ENCODE measurements at places on chromosomes 1 and 21.

DNA sequence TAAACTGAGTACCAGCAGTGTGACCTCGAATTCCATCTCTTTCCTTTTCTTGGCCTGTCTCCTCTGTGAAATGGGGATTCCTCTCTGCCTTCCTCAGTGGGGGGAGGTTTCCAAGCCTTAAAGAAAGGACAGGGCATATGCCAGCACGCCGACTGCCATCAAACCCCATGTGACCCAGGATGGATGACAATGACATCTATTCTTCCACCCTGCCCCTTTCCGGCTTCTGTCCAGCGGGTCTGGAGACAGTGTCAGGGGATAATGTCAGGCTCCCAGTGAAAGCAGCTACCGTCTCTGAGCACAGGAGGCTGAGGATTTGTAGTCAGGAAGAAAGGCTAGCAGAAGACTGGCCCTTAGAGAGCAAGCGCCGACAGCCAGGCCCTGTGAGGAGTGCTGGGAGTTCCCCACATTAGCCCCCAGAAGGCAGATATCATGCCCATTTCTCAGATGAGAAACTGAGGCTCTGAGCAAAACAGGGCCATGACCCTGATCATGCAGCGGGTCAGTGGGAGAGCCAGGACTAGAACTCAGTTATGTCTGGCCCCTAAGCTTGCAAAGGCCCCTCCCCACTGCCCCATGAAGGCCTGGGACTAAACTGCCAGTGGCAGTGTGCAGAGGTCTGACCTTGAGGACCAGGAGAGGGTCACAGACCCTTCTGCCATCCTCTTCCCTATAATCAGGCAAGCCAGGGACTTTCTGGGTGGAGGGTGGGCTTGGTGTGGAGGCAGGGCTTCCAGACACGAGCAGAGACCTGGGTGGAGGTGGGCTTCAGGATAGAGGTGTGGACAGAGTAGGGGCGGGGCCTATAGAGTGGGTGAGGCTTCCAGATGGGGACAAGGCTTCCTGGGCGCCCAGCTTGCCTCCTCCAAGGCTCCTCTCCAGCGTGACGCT, 30.1 kb downstream of the CDCA8 start:
- DNase-seq, result no peak

GRCh38 chr21:33300701-33301631, 23.8 kb upstream of the IFNAR1 start:
- no peak for DNase-seq

- DNase-seq, result peak; percentile 21
Measured at GRCh38 chr1:153698020-153698922, 19.8 kb downstream of the NPR1 start.

- peak; percentile 79 for DNase-seq
Measured at GRCh38 chr1:17633654-17634053, 94.2 kb downstream of the ARHGEF10L start.

- no peak for DNase-seq
Measured at GRCh38 chr1:22131062-22131461, 11.8 kb downstream of the WNT4 start.

DNA sequence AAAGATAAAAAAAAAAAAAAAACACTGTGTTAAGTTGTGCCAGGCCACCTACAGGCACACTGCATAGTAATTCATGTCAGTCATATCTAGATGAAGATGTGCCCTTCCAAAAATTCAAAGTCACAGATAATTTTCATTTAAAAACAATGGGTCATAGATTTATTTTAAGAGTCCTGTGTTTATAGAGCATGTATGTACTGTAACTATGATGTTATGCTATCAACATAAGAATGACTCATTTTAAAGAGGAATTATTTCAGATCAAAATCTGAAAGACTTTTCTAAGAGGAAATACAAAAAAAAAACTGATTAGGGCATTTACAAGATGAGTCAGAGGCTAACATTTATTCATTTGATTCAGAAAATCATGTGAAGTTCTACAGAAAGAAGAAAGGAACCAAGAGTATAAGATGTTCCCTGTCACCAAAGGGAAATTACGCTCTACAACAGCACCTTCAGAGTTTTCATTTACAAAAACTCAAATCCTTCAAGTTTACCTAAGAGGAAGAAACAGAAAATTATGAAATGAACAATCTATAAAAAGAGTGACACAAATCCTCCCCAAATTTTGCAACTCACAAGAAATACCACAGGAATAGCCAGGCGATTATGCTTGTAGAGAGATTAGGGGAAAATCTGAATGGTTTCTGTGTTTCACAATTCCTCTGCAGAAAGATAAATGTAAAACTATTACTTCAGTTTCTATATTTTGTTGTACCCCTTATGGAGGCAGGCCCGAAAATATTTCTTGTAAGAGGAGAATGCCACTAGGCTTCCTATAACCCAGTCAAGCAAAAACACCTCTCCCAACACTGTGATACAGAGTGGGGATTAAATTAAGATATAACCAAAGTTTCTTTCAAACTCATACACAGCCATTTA, 13.8 kb downstream of the TP53BP2 start:
- DNase-seq, result peak; percentile 73

- no peak for DNase-seq
Measured at GRCh38 chr1:162087574-162087973, 18.1 kb downstream of the NOS1AP start.

GRCh38 chr1:178969226-178969987, 56.3 kb upstream of the FAM20B start:
- no peak for DNase-seq
